ENCODE measurements at places on chromosomes 13 and 19.

DNA sequence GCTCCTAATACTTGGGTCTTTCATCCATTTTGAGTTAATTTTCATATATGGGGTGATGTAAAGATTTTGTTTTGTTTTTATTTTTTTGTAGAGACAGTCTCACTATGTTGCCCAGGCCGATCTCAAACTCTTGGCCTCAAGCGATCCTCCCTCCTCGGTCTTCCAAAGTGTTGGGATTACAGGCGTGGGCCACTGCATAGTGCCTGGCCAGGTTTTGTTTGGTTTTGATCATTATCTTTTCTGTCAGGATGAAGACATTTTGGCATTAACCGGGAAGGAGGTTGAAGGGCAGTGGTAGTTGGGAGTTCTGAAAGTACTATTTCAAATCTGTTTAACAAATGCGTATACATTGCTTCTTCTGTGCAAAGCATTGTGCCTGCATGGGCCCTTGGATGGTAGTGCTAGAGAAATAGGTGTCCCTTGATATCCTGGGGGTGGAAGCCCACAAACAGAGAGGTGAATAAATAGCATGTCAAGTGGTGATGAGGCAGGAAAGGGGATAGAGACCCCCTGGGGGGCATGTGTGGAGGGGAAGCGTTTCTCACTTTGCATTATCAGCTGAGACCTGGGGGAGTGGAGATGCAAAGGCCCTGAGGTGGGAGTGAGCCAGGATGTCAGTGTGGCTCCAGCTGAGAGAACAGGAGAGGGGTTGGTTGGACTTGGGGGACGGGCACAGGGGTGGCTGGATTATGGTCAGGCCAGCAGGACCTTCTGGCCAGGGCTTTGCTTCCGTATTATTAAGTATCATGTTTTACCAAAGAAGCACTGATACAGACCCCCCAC is 41.4 kb downstream of the GATAD2A start:
- no peak for DNase-seq

GRCh38 chr13:102097708-102098107 is 304.1 kb downstream of the FGF14 start:
- no peak for DNase-seq

GRCh38 chr19:3897936-3898335 is 17.5 kb downstream of the ATCAY start:
- DNase-seq = no peak

DNA sequence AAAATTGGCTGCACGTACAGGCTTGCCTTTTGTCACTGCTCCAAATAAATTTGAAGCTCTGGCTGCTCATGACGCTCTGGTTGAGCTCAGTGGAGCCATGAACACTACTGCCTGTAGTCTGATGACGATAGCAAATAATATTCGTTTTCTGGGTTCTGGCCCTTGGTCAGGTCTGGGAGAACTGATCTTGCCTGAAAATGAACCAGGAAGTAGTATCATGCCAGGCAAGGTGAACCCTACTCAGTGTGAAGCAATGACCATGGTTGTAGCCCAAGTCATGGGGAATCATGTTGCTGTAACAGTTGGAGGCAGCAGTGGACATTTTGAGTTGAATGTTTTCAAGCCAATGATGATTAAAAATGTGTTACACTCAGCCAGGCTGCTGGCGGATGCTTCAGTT is 16.1 kb upstream of the AKAP11 start:
- no peak for DNase-seq

DNA sequence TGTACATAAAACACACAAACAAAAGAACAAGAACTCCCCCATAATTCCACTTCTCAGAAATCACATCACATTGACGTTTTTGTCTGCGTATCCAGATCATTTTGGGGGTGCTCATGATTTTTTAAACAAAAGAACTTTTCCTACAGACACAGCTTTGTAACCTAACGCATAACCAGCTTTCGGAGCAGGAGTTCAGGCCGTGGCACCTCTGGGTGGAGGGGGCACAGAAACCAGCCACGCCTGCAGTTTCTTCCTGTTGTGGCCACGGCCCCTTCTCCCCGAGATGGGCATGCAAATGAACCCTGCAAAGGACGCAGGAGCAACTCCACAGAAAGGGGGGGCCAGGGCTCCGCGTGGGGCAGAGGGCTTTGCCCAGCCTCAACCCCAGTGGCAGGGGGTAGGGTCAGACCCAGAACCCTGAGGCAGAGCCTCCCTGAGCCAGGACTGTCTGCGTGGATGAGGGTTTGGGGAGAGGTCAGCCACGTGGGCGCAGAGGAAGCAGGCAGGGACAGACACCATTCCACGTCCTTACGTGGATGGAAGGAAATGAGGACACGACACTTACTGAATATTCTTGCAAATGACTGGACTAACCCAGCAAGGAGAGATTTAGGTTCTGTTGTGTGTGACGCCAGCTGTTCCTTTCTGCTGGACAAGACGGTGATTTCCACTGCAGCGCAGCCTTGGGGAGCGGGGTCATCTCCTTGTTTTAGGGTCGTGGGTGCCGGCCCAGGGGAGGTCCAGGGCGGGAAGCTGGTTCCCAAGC is 64.4 kb downstream of the RASA3 start:
- DNase-seq = no peak
